Mesothelial cell of epicardium (in vitro differentiated cells): ENCODE measurements at places on chromosomes 13 and 19.

DNA sequence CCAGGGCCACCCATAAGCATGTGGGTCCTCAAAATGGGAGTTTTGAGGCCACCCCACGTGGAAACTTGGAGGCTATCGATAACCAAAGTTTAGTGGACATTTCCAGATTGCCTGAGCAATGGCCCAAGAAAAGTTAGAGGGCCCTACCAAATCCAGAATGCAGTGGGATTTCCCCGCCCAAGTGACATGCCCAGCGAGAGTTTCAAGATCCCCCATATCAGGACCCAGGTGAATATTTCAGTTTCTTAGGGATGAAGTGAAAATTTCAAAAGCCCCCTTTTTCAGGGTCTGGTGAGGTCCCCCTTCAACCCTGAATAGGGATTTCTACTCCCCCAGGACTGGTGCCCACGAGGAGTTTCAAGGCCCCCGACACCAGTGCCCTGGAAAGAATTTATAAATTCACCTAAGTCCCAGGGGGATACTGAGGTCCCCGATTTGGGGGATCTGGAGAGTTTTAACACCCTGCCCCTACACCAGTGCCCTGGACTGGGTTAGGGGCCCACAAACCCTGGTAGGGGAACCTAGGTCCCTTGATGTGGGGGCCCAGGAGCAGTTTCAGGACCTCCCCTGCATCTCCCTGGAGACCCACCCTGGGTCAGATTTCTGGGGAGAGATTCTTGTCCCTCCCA is 695 bp downstream of the BST2 start:
- no peak for DNase-seq

- no peak for DNase-seq
Observed at GRCh38 chr13:42078128-42078808, 29.8 kb downstream of the DGKH start.

DNA sequence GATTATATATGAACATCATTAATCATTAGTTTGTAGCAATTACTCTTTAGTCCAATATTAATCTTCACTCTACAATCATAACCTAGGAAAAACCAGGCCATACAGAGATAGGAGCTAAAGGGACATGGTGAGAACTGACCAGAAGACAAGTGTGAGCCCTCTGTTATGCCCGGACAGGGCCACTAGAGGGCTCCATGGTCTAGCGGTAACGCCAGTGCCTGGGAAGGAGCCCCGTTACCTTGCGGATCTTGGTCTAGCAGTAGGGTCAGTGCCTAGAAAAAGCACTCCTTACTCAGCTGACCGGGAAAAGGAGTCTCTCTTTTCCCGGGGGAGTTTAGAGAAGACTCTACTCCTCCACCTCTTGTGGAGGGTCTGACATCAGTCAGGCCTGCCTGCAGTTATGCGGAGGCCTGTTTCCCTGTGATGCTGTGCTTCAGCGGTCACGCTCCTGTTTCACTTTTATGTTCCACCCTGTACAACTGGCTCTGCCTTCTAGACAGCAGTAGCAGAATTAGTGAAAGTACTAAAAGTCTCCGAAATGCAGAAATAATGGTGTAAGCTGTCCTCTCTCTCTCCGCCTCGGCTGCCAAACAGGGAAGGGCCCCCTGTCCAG is 13.8 kb downstream of the OR7D4 start:
- peak; percentile 64 for DNase-seq

GRCh38 chr13:50866817-50867636 is 23.5 kb upstream of the DLEU7 start:
- DNase-seq, result no peak

- peak; percentile 54 for DNase-seq
Observed at GRCh38 chr19:34364830-34365462, at the start of gene GPI. Gene GPI, plus strand, starts transcription at chr19:34365196. Its CDS starts 71 bp downstream, at chr19:34365267.

DNA sequence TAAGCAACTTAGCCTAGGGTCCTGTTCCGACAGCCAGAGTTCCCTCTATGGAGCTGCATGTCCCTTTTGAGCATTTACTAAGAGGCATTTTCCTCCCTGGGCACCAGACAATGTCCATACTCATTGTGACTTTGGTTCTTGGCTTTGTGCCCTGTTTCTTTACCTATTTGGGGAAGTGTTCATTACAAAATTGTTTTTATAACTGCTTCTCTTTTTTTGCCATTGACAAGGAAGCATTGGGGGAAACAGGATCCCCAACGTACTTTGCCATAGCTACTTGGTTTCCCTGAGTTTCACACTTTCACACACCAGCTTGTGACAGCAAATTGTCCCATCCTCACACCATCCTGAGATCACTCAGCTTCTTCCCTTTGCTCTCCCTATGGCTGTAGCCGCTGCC is 81.1 kb upstream of the SIAH3 start:
- DNase-seq, result no peak

DNA sequence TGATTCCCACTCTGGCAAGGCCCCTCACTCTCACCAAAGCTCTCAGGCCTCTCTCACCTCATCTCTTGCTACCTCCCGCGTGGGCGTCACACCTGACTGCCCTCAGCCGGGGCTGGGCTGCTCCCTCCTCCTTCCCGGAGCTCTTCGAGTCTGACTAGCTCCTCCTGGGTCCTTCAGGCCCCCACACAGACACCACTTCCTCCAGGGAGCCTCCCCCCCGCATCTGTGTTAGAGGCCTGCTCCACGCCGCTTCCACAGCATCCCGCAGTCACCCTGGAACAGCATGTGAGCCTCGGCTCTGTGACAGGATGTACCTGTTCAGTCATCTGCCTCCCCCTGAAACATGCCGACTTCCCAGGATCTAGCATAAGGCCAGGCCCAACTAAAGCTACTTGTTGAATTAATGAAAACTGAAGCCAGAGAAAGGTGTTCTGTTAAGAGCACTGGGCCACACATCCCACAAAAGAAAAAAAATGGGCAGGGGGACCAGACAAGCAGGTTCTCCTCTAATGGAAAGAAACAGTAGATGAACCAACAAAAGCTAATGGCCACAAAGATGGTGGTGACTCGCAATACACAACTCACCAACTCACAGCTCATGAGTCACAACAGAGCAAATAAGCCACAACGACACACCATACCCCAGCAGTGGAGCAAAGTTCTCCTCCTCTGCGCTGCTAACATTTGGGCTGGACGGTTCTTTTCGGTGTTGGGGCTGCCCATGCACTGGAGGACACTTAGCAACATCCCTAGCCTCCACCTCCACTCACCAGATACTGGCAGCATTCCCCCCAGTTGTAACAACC is 3.0 kb downstream of the PPP6R1 start:
- no peak for DNase-seq

DNA sequence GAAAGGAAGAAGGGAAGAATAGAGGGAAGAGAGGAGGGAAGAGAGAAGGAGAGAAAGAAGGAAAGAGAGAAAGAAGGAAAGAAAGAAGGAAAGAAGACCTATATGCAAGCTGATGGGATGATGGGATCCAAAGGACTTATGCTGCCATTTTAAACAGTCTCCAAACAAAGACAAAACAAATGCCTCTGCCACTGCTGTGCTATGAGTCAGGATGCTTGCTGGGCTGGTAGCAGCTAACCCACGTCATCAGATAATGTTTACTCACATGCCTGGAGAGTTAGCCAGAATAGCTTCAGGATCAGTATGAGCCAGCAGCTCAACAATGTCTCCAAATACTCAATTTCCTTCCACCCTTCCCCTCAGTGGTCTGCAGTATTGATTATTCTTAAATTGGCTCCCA is 12.0 kb upstream of the ZNF274 start:
- no peak for DNase-seq

GRCh38 chr19:18434411-18435175 is 3.3 kb downstream of the ISYNA1 start:
- no peak for DNase-seq

- no peak for DNase-seq
Observed at GRCh38 chr19:1690699-1691307, 38.4 kb upstream of the TCF3 start.

- DNase-seq, result peak; percentile 79
Observed at GRCh38 chr19:33521480-33522370, at the start of gene PEPD. Gene PEPD, minus strand, starts transcription at chr19:33521791. Its CDS starts 31 bp downstream, at chr19:33521760.

- no peak for DNase-seq
Observed at GRCh38 chr19:16970821-16971220, 55.8 kb downstream of the CPAMD8 start.

GRCh38 chr19:45608948-45609347 is 6.9 kb upstream of the GPR4 start:
- DNase-seq, result no peak

- no peak for DNase-seq
Observed at GRCh38 chr19:40286971-40287421, 1.9 kb upstream of the AKT2 start.

DNA sequence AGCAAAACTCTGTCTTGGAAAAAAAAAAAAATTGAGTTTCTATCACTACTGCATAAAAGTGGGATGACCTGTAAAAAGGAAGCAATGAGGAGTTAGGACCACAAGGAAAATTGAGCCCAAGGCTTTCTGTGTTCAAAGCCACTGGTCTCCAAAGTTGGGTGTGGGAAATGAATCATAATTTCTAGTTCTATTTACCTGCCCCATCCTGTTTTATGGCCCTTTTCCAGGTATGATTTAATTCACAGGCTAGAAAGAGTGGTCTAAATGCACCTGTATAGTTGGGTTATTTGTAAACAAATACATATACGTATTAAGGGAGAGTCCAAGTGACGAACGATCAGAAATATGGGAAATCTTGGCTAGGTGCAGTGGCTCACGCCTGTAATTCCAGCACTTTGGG is 5.9 kb upstream of the DCAF15 start:
- DNase-seq, result no peak

DNA sequence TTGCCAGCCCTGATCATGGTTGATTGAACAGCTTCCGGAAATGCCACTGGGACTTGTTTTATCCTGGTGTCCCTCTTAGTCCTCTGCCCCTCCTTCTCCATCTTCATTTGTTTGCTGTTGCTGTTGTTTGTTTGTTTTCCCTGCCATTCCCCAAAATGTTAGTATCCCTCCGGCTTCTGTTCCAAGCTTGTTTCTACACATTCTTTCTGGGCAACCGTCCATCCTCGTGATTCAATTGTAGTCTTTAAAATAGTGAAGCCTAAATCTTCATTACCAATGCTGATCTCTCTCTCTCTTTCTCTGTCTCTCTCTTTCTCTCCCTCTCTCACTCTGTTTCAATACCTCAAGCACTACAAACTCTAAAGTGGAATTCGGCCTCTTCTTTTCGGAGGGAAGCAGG is 649.3 kb upstream of the ARGLU1 start:
- no peak for DNase-seq

GRCh38 chr13:47039106-47039505 is 142.3 kb upstream of the HTR2A start:
- DNase-seq, result no peak

GRCh38 chr19:44592451-44592890 is 20.9 kb upstream of the IGSF23 start:
- DNase-seq, result no peak

DNA sequence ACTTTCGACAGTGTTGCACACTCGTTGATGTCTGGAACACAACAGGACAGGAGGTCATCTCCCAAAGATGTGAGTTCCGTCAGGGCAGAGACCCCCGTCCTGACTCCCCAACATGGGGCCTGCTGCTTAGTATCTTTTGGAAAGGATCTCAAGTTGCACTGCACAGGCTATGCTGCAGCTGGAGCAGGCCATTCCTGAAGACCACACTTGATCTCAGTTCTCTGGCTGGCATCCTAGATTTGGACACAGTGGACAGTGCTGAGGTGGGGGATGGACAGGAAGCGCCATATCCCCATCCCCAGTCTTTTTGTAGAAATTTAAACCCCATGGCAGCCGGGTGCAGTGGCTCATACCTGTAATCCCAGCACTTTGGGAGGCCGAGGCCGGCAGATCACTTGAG is 5.9 kb downstream of the ADGRE2 start:
- no peak for DNase-seq

GRCh38 chr19:13134626-13135025 is 15.5 kb downstream of the STX10 start:
- DNase-seq, result no peak

- no peak for DNase-seq
Observed at GRCh38 chr19:9640956-9641355, 19.9 kb upstream of the ZNF561 start.

GRCh38 chr19:19211499-19212420 is at the start of gene NCAN:
Gene NCAN, plus strand, starts transcription at chr19:19211958. Its CDS starts 4,996 bp downstream, at chr19:19216954.
- DNase-seq, result no peak

GRCh38 chr19:40279761-40280607 is 5.2 kb downstream of the AKT2 start:
- DNase-seq, result no peak

DNA sequence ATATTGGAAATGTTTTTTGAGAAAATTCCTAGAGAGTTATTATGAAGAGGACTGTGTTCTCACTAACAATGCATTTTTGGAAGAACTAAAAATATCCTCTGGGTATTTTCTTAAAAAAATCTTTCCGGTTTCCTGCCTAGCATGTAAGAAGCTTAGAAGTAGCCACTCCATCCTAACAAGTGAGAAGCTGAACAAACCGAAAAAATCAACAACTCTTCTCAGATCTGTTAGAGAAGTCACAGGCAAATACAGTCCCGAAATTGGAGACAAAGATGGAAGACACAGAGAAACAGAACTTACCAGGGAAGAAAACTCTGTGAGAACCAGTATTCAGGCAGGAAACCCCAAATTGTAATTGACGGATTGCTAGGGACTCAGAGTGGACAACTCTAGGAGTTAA is 173.0 kb downstream of the KLF12 start:
- DNase-seq, result no peak

DNA sequence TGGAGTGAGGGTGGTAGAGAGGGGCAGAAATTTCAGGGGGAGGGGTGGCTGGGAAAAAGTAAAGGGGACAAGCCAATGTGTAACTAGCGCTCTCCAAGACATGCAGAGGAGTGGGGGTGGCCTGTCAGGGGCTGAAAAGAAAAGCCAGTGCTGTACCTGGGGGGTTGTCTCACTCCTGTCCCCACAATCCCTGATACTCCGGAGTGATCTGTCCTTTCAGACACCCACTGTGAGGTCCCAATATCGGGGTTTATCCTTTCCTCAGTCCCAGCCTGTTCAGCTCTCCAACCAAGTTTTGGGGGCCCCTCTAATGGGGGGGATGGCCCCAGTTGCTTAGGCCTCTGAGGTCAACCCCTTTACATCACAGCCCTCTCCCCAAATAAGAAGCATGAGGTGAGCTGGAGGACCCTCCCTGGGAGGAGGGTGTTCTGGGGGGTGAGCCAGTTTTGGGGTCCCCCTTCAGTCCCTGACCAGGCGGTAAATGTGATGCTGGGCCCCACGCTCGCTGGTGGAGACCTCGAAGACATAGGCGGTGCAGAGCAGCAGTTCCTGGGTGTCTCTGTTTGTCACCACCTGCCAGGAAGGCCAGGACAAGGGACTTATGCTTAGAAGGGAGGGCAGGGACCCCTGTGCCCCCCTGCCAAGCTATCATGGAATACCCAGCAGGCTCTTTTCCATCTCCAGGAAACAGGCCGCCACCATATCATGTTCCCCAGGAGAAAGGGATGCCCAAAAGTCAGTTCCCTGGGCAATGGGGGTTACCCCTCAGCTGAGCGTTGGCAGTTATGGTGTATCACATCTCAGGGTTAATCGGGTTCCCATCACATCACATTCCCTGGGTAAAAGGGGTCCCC is 5.9 kb downstream of the CD37 start:
- no peak for DNase-seq

GRCh38 chr13:36839981-36840380 is 21.0 kb downstream of the RFXAP start:
- no peak for DNase-seq

- no peak for DNase-seq
Observed at GRCh38 chr13:113272701-113273181, 24.3 kb upstream of the LAMP1 start.

GRCh38 chr13:112074139-112074865 is 7.4 kb downstream of the SOX1 start:
- no peak for DNase-seq
